ENCODE measurements at places on chromosomes 6 and 20. TPM values are rescaled to one million over a fixed set of nuclear protein-coding genes. Genes with fewer than 3 reads are reported as not detected.

DNA sequence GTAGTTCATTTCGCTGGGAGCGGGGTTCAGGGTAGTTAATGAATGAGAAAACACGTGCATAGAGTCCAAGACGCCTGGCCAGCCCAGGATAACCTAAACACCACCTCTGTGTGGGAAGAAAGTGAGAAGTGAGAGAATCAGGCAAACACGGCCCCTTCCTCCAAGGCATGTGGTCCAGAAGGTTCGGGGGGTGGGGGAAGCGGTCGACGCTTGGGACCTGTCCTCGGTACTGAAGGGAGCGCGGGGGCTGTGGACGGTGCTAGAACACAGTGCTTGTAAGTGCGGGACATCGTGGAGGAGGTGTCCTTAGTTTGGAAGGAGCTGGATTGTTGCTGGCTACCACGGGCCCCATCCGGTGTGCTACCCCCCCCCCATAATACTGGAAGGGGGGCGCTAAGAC is 1.7 kb upstream of the VSTM2L start:
- DNase-seq: no peak

- DNase-seq: no peak
These were observed 22.2 kb downstream of the EPB41L2 start for GRCh38 chr6:131040866-131041265.

GRCh38 chr20:48704761-48705160 is 123.0 kb downstream of the PREX1 start:
- no peak for DNase-seq

DNA sequence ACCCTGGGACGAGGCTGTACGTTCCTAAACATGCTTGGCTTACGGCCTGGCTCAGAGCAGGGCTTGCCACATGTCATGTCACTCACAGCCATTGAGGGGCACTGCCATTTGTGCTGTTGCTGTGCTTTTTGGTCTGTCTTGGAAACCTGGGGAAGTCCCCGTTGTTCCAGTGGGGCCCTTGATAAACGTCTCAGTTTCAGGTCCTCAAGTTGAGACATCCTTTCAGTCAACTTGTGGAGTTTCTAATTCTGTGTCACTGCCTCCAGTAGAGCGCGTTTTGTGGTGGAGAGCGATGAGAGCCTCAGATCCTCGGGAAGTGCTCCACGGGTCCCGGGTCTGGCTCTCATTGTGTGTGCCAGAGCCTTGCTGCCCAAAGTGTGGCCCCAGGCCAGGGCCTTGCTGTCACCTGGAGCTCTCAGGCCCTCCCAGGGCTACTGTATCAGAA is 43.0 kb upstream of the CCR6 start:
- no peak for DNase-seq

DNA sequence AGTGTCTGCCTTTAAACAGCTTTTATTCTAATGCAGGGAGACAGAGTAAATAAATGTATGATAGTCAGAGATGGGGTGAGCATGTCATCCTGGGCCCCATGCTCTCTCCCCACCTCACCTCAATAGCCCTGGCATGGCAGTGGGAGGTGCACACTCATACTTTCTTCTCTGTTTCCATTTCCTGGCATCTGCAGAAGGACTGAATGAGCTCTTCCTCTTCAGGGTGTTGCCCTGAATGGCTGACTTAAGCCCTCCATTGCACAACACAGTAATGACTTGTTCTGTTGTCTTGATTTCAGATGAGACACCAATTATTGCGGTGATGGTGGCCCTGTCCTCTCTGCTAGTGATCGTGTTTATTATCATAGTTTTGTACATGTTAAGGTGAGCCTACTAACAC is 57.0 kb upstream of the GNRH2 start:
- DNase-seq: no peak

DNA sequence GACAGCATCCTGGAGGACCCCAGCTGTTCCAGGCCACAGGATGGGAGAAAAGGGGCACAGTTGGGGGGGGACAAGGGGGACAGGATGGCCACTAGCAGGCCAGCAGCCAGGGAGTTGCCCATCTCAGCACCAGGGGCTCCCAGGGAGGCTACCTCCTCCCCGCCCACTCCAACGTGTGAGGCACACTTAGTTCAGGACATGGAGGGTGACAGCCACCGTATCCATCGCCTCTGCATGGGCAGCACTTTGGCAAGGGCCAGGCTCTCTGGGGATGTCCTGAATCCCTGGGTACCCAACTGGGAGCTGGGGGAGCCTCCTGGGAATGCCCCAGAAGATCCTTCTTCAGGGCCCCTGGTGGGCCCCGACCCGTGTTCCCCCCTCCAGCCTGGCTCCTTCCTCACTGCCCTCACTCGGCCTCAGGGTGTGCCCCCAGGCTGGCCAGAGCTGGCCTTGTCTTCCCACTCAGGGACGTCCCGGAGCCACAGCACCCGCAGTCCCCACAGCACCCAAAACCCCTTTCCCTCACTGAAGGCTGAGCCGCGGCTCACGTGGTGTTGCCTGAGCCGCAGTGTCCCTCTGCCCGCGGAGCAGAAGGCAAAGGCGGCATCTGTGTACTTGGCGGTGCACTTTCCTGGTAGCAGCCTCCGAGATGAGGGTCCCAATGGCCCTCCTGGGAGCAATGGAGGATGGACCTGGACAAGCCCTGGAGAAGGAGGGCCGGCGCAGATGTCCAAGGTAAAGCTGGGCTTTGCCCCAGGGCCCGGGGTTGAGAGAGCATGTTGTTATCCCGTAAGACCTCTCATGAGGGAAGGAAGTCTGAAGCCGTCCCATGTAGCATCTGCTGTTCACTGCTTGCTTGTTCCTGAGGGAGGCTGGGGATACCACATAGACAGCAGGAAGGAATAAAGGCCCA is 30.7 kb downstream of the ZNF831 start:
- DNase-seq: no peak

DNA sequence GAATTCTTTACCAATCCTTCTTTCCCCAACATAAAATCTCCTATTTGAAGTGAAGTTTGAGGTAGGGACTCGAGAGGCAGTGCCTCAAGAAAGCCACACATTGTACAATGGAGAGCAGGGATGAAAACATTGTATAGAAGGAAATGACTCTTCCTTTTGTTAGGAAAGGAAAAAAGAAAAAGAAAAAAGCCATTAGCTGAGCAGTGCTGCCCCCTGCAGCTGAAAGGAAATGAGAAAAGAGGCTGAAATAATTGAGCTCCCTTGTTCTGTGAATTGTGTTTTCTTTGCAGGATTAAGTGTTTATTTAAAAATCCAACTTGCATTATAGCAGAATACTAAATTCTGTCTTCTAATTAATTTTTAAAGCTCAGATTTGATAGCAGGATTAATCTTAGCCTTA is 162.9 kb upstream of the SASH1 start:
- DNase-seq: no peak

DNA sequence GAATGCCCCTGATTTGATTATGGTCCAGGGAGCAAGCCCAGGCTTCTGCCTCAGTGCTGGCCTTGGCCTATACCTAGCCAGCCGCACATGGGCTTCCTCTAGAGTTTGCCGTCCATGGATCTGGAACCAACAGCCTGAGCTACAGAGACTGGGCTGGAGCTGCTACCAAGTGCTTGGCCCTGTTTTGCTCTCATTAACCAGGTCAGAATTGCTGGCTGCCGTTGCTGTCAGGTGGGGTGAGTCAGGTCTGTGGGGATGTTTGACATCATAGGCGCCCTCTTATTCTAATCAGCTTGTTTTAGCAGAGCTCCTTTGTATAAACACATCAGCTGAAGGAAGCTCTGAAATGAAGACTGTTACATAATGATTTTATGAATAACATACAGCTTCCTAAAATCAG is 83.1 kb upstream of the PHACTR2 start:
- peak; percentile 3 for DNase-seq

SLC35D3 gene
- total RNA-seq: 0.36 TPM

RNF39 gene
- total RNA-seq: 0.18 TPM

CRIP3 gene
- total RNA-seq: 5.8 TPM

HRH3 gene
- total RNA-seq: 1.7 TPM

All from cerebellum (tissue), 4 donors.